ENCODE measurements at places on chromosomes 12 and 14. TPM values are rescaled to one million over a fixed set of nuclear protein-coding genes. Genes with fewer than 3 reads are reported as not detected.

GRCh38 chr12:93126069-93126474 is 197.0 kb upstream of the EEA1 start:
- no peak overlapping the region for H3K4me3 ChIP-seq
- no peak overlapping the region for H3K27ac ChIP-seq
- no peaks in the 10 kb centered on the region for H3K27me3 ChIP-seq
- no peak for DNase-seq
- H3K4me1 ChIP-seq = peaks cover 19% of the 10 kb centered on the region
- no peaks in the 10 kb centered on the region for H3K36me3 ChIP-seq

- no peaks in the 10 kb centered on the region for H3K4me1 ChIP-seq
- no peak for DNase-seq
- no peak overlapping the region for H3K4me3 ChIP-seq
- H3K27me3 ChIP-seq = no peaks in the 10 kb centered on the region
- H3K27ac ChIP-seq = no peak overlapping the region
Measured at GRCh38 chr12:132837693-132838409, 9.2 kb upstream of the GOLGA3 start.

DNA sequence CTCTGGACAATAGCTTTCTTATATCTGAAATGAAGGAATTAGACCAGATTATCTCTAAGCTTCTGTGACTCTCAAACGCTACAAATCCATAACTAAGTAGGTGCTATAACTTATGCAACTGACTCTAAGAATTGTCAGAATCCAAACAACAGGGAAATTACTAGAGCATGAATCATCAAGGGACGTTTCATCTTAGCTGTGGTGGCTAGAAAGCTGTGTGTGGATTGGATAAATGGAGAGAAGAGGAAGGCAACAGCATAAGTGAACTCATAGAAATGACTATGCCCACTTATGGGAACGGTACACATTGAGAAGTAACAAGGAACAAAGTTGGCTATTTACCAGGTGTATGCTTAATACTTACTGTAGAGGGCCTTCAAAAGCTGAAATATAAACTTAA is 96.0 kb upstream of the NEDD1 start:
- H3K4me3 ChIP-seq = no peak overlapping the region
- no peaks in the 10 kb centered on the region for H3K27me3 ChIP-seq
- H3K36me3 ChIP-seq = no peaks in the 10 kb centered on the region
- peak; percentile 43 for DNase-seq

- no peak overlapping the region for H3K4me3 ChIP-seq
- peak overlapping the region; percentile 47 for H3K27ac ChIP-seq
- H3K27me3 ChIP-seq = no peaks in the 10 kb centered on the region
- no peaks in the 10 kb centered on the region for H3K36me3 ChIP-seq
- peaks cover 34% of the 10 kb centered on the region for H3K4me1 ChIP-seq
Measured at GRCh38 chr14:36057452-36058116, 118.9 kb downstream of the PTCSC3 start.

PITPNM2 gene
- total RNA-seq = 7.8 TPM

DNA sequence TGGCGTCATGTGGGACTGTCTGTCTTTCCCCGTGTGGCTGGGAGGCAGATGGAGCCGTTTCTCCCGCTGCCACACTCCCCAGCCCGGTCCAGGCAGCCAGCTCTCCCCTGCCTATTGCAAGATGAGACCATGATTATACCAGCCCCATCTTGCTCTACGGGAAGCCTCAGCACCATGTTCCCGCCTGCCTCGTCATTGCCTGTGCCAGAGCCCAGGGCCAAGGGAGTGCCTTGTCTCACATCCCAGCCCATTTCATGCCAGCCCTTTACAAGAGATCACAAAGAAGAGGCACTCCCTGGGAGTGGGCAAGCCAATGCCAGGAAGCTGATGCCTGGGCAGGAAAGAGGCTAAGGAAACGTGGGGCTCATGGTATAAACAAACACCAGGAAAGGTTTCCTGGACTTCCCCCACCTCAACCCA is 23.9 kb downstream of the GPR68 start:
- H3K27me3 ChIP-seq = no peaks in the 10 kb centered on the region
- no peaks in the 10 kb centered on the region for H3K4me1 ChIP-seq
- no peak for DNase-seq

GRCh38 chr12:24226745-24227350 is 277.4 kb upstream of the SOX5 start:
- H3K4me1 ChIP-seq = peaks cover 25% of the 10 kb centered on the region
- no peaks in the 10 kb centered on the region for H3K27me3 ChIP-seq
- H3K27ac ChIP-seq = peak overlapping the region; percentile 43

GRCh38 chr12:113587720-113588119 is 116.0 kb upstream of the LHX5 start:
- peaks cover 89% of the 10 kb centered on the region for H3K27me3 ChIP-seq
- no peak overlapping the region for H3K27ac ChIP-seq
- H3K36me3 ChIP-seq = no peaks in the 10 kb centered on the region

- no peak for DNase-seq
- H3K27me3 ChIP-seq = peaks cover 12% of the 10 kb centered on the region
- peak overlapping the region; percentile 20 for H3K27ac ChIP-seq
- H3K4me1 ChIP-seq = peaks cover 51% of the 10 kb centered on the region
- no peak overlapping the region for H3K4me3 ChIP-seq
Measured at GRCh38 chr12:4012977-4013968, 140.1 kb upstream of the PARP11 start.
